ENCODE measurements at places on chromosomes 11 and 22. TPM values are rescaled to one million over a fixed set of nuclear protein-coding genes. Genes with fewer than 3 reads are reported as not detected.

- H3K4me1 ChIP-seq = peaks cover 3% of the 10 kb centered on the region
- H3K4me3 ChIP-seq = no peak overlapping the region
- no peaks in the 10 kb centered on the region for H3K27me3 ChIP-seq
- peaks cover 43% of the 10 kb centered on the region for H3K36me3 ChIP-seq
- DNase-seq = no peak
These were observed 11.0 kb downstream of the RPL27A start for GRCh38 chr11:8693555-8693954.

DNA sequence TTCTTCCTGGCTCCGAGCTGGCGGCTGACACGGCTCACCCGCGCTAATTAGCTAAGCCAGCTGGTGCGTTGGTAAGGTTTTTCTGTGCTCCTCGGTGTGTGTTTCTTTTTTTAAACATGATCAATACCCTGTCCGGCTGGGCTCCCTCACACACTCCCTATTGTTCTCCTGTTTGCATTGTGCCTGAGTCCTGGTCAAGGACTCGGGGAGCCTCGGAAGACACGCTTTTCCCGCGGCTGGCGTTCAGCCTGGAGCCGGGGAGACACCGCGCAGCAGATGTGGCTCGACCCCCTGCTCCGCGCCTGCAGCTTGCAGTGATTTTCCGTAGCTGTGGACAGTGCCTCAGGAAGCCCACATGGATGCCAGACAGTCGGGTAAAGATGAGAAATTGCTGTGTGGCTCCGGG lies 454.9 kb upstream of the CADM1 start:
- H3K36me3 ChIP-seq = no peaks in the 10 kb centered on the region
- no peak overlapping the region for H3K27ac ChIP-seq
- DNase-seq = no peak
- H3K4me3 ChIP-seq = no peak overlapping the region

DNA sequence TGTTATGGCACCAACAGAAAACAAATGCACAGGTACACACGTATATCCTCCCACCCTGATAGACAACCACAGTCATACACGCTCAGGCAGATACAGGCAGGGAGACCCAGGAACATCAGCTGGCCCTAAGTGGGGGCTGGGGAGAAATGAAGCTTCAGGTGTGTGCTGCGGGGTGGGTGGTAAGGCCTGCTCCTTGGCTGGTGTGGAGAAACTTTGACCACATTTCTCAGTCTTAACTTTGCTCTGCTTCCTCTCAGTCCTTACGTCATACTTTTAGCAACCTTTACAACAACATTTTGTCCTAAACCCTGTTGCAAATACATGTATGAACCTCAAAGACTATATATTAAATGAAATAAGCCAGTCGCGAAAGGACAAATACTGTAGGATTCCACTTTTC lies 6.7 kb upstream of the ANAPC15 start:
- H3K36me3 ChIP-seq = no peaks in the 10 kb centered on the region
- no peak for DNase-seq
- peaks cover 3% of the 10 kb centered on the region for H3K4me1 ChIP-seq
- H3K4me3 ChIP-seq = no peak overlapping the region

DNA sequence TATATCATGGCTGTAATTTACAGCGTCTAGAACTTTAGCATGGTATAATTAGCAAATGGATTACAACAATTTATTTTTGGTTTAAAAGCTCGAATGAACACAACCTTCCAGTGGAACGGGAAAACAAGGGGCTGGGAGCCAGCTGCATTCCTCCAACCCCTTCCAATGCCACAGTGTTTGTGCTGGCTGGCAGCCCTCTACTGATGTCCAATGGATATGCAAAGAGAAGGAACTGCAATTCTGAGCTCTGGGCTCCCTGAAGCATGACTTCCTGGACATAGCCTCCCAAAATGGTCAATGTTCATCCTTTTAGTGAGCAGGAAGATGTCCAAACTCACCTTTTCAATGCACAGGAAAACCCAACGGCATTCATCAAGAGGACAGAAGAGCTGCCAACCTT lies 288.3 kb downstream of the TENM4 start:
- H3K4me3 ChIP-seq = no peak overlapping the region
- H3K4me1 ChIP-seq = peaks cover 2% of the 10 kb centered on the region
- no peak overlapping the region for H3K27ac ChIP-seq
- no peaks in the 10 kb centered on the region for H3K27me3 ChIP-seq
- H3K36me3 ChIP-seq = no peaks in the 10 kb centered on the region
- DNase-seq = no peak

The SYT7 gene
- 1.6 TPM for total RNA-seq

GRCh38 chr22:18095101-18095805 lies 15.4 kb upstream of the TUBA8 start:
- H3K4me1 ChIP-seq = peaks cover 4% of the 10 kb centered on the region
- DNase-seq = no peak
- H3K36me3 ChIP-seq = peaks cover 32% of the 10 kb centered on the region
- H3K4me3 ChIP-seq = no peak overlapping the region
- no peaks in the 10 kb centered on the region for H3K27me3 ChIP-seq

GRCh38 chr11:10604798-10605197 lies 36.3 kb upstream of the LYVE1 start:
- H3K4me3 ChIP-seq = no peak overlapping the region
- H3K27me3 ChIP-seq = no peaks in the 10 kb centered on the region
- peaks cover 57% of the 10 kb centered on the region for H3K4me1 ChIP-seq

- no peaks in the 10 kb centered on the region for H3K36me3 ChIP-seq
- no peak overlapping the region for H3K4me3 ChIP-seq
- H3K27me3 ChIP-seq = peaks cover 57% of the 10 kb centered on the region
- no peak for DNase-seq
- H3K27ac ChIP-seq = no peak overlapping the region
These were observed 5.5 kb downstream of the GP1BB start for GRCh38 chr22:19728836-19729235.

GRCh38 chr11:32940865-32941264 lies 48.3 kb downstream of the QSER1 start:
- H3K36me3 ChIP-seq = no peaks in the 10 kb centered on the region
- no peaks in the 10 kb centered on the region for H3K27me3 ChIP-seq
- H3K4me1 ChIP-seq = no peaks in the 10 kb centered on the region
- H3K4me3 ChIP-seq = no peak overlapping the region
- H3K27ac ChIP-seq = no peak overlapping the region

DNA sequence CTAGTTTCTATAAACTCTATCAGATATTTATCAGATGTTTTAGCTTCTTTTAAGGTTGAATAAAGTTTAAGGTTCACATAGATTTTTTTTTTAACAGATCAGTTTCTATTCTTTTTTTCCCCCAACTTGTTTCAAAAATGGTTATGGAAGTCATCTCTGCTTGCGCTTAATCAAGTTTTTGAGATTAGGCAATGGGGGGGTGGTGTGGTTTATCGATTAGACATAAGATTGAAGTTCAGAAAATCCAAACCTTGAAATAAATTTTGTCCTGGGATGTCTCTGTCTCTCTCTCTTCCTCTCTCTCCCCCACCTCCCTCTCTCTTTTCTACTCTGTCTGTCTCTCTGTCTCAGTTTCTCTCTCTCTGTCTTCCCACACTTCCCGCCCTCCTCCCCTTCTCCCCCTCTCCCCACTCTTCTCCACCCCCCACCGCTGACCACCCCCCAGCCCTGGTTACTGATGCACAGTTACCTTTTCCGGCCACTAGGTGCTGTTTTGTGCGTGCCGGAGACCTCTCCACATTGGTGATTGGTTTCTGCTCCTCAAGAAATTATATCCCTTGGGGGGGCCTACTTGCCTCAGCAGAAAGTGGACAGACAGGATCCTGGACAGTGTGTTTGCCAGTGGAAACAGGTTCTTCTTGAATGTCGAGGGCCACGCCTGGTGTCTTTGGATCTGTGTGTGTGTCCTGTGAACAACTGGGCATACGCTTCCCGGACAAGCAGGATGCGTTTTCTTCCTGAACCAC lies 29.7 kb upstream of the ANO1 start:
- H3K27ac ChIP-seq = no peak overlapping the region
- H3K27me3 ChIP-seq = no peaks in the 10 kb centered on the region
- H3K4me1 ChIP-seq = peaks cover 4% of the 10 kb centered on the region

- H3K36me3 ChIP-seq = no peaks in the 10 kb centered on the region
- no peak for DNase-seq
- H3K27me3 ChIP-seq = no peaks in the 10 kb centered on the region
These were observed 259.7 kb downstream of the INSC start for GRCh38 chr11:15374418-15374817.

The C11orf52 gene
- total RNA-seq = 3.4 TPM

The MGAT3 gene
- 0.08 TPM for total RNA-seq

DNA sequence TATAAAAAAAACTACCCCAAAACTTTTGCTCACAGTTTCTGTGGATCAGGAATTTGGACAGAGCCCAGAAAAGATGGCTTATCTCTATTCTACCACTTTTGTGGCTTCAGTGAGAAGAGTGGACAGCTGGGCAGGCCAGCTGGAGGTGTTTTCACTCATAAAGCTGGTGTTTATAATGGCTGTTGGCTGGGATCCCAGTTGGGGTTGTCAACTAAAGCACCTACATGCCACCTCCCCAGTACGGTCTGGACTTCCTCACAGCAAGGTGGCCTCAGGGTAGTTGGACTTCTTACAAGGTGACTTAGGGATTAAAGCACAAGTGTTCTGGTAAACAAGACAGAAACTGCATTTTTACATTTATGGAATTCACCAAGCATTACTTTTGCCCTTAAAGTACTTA lies 171.0 kb downstream of the NELL1 start:
- no peaks in the 10 kb centered on the region for H3K4me1 ChIP-seq
- H3K4me3 ChIP-seq = no peak overlapping the region
- H3K27me3 ChIP-seq = no peaks in the 10 kb centered on the region

GRCh38 chr11:33706546-33706945 lies 5.9 kb upstream of the C11orf91 start:
- peaks cover 8% of the 10 kb centered on the region for H3K36me3 ChIP-seq
- no peaks in the 10 kb centered on the region for H3K27me3 ChIP-seq
- H3K27ac ChIP-seq = peak overlapping the region; percentile 45
- H3K4me3 ChIP-seq = no peak overlapping the region
- DNase-seq = no peak

The TYR gene
- total RNA-seq = not detected

- peaks cover 27% of the 10 kb centered on the region for H3K27me3 ChIP-seq
- H3K27ac ChIP-seq = peak within 1 kb of the TSS; percentile 66
- H3K4me1 ChIP-seq = peaks cover 4% of the 10 kb centered on the region
- peak within 1 kb of the TSS; percentile 79 for H3K4me3 ChIP-seq
- H3K36me3 ChIP-seq = no peaks in the 10 kb centered on the region
These were observed at the start of gene KCNJ11 for GRCh38 chr11:17388609-17389210. TSS of gene KCNJ11 (minus strand) at chr11:17388659. CDS start at chr11:17388091, 568 bp downstream.

GRCh38 chr11:23875176-23875850 lies 621.5 kb upstream of the LUZP2 start:
- no peaks in the 10 kb centered on the region for H3K4me1 ChIP-seq
- H3K27ac ChIP-seq = no peak overlapping the region
- H3K27me3 ChIP-seq = no peaks in the 10 kb centered on the region
- H3K4me3 ChIP-seq = no peak overlapping the region

- H3K36me3 ChIP-seq = peaks cover 21% of the 10 kb centered on the region
- no peak overlapping the region for H3K4me3 ChIP-seq
- no peak overlapping the region for H3K27ac ChIP-seq
These were observed 47.4 kb upstream of the RAB1B start for GRCh38 chr11:66221012-66221411.

GRCh38 chr11:76596652-76597051 lies 73.9 kb downstream of the LRRC32 start:
- no peak overlapping the region for H3K4me3 ChIP-seq
- no peak overlapping the region for H3K27ac ChIP-seq
- no peaks in the 10 kb centered on the region for H3K4me1 ChIP-seq
- H3K36me3 ChIP-seq = no peaks in the 10 kb centered on the region

DNA sequence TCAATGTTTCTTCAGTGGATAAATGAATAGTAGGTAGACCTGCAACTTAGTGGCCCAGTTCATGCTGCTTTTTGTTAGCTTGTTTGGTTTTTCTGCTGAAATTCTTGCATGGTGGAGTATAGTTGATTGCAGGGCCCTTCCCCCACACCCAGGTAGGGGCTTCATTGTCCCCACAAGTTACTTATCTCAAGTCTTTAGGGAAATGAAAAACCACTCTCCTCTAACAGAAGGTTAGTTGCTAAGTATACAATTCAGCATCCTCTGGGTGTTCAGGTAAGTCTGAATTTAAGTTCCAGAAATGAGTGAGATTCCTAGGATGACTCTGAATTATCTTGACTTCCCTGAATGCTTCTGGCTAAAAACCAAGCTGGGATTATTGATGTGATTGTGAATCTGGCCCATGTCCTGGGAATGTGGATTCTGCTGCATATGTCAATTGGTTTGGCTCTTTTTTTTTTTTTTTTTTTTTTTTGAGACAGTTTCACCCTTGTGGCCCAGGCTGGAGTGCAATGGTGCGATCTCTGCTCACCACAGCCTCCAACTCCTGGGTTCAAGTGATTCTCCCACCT lies 40.3 kb downstream of the BCL2L13 start:
- no peak for DNase-seq
- H3K27me3 ChIP-seq = no peaks in the 10 kb centered on the region
- peaks cover 3% of the 10 kb centered on the region for H3K36me3 ChIP-seq
- no peak overlapping the region for H3K4me3 ChIP-seq
- H3K4me1 ChIP-seq = no peaks in the 10 kb centered on the region

The CYTH4 gene
- 4.0 TPM for total RNA-seq

The CLMP gene
- total RNA-seq = 4.8 TPM

DNA sequence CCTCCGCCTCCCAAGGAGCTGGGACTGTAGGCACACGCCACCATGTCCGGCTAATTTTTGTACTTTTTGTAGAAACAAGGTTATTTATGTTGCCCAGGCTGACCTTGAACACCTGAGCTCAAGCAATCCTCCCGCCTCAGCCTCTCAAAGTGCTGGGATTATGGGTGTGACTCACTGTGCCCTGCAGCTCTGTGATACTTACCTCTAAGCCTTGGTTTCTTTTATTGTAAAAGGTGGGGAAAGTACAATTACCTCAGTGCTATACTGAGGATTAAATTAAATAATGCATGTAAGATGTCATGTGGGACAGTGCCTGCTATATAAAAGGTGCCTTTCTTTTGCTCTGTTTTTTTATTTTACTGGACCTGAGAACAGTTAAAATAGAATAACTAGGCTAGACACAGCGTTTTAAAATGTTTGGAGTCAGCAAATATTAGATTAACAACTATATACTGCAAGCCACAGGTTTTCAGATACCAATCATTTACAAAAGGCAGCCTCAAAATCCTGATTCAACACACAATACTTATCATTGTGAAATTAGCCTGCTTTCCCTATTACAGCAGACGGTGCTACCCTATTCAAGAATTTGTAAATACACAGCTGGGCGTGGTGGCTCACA lies 30.0 kb downstream of the PRR14L start:
- no peak overlapping the region for H3K4me3 ChIP-seq
- H3K36me3 ChIP-seq = peaks cover 8% of the 10 kb centered on the region
- no peaks in the 10 kb centered on the region for H3K27me3 ChIP-seq
- no peak overlapping the region for H3K27ac ChIP-seq
- DNase-seq = no peak
- H3K4me1 ChIP-seq = peaks cover 6% of the 10 kb centered on the region

- peaks cover 18% of the 10 kb centered on the region for H3K4me1 ChIP-seq
- H3K36me3 ChIP-seq = peaks cover 48% of the 10 kb centered on the region
- H3K27ac ChIP-seq = no peak overlapping the region
- DNase-seq = no peak
- no peak overlapping the region for H3K4me3 ChIP-seq
These were observed 15.7 kb upstream of the ADSL start for GRCh38 chr22:40330615-40331014.

GRCh38 chr22:48636746-48637145 lies 1190.9 kb downstream of the BRD1 start:
- H3K36me3 ChIP-seq = no peaks in the 10 kb centered on the region
- no peak overlapping the region for H3K4me3 ChIP-seq
- H3K27ac ChIP-seq = no peak overlapping the region
- no peaks in the 10 kb centered on the region for H3K4me1 ChIP-seq
- no peaks in the 10 kb centered on the region for H3K27me3 ChIP-seq
- no peak for DNase-seq

Measured in esophagus squamous epithelium (tissue), 5 donors.